Astrocyte (in vitro differentiated cells and primary cell): ENCODE measurements at places on chromosomes 3 and 15.

- no peak for DNase-seq
These were observed 6.8 kb downstream of the ARHGAP31 start for GRCh38 chr3:119300991-119301391.

GRCh38 chr3:169472259-169472900 lies 191.1 kb downstream of the MECOM start:
- no peak for DNase-seq

GRCh38 chr15:39770748-39771689 lies 11.6 kb downstream of the FSIP1 start:
- DNase-seq: peak; percentile 86

DNA sequence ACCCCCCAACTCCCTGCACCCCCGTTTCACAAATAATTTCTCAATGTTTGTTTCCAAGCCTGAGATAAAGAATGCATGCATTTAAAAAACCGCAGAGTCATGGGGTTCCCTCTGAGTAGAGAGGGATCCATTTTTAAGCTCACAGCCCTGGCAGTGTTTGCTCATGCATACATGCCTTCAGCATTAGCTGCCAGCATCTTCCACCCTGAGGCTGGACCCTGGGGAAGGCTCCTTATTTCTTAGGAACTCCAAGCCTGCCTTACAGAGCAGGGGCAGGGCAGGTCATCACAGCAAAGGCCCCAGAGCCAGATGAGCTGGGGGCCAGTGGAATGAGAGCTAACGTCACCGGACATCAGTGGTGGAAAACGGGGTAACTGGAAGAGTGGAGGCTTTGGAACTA lies 31.3 kb downstream of the TLE3 start:
- no peak for DNase-seq

DNA sequence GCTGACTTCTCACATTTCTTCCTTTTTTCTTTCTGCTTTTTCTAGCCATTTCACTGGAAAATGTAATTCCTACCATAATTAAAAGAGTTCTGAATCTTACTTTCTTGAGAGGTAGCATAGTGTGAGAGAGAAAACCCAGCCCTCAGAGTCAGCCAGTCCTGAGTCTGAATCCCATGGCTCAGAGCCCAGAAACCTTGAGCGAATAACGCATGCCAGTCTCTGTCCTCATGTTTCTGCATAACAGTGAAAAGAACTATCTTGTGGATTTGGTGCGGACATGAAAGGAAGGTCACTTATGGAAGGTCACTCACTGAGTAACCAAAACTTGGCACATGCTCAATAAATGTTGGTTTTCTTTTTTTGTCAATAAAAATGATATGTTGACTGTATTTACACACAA lies 29.3 kb upstream of the SLCO3A1 start:
- DNase-seq: no peak

- DNase-seq: peak; percentile 84
These were observed 41.0 kb upstream of the LIMD1 start for GRCh38 chr3:45553469-45553974.

- no peak for DNase-seq
These were observed 201.8 kb downstream of the ABHD5 start for GRCh38 chr3:43892526-43892925.

- DNase-seq: no peak
These were observed 25.9 kb upstream of the CXCR6 start for GRCh38 chr3:45917146-45917898.

DNA sequence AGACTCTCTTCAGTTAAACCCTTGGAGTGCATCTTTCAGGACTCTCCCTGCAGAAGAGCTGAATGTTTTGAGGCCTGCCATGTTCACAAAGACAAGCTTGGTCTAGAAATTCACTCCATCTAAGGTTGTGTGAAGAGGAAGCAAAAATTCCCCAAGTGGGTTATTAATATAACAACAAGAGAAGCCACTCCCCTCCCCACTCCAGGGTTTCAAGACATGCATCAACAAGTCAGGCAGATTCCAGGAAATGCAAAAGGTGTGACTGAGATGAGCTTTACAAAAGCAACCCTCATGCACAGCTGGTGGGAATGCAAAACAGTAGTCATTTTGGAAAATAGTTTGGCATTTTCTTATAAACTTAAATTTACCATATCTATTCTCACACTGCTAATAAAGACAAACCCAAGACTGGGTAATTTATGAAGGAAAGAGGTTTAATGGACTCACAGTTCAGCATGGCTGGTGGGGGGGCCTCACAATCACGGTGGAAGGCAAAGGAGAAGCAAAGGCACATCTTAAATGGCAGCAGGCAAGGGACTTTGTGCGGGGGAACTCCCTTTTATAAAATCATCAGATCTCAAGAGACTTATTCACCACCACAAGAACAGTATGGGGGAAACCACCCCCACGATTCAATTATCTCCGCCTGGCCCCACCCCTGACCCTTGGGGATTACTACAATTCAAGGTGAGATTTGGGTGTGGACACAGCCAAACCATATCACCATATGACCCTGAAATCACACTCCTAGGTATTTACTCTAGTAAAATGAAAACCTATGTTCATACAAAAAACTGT lies 31.3 kb downstream of the TARS3 start:
- no peak for DNase-seq

GRCh38 chr3:152365766-152366593 lies 97.3 kb downstream of the MBNL1 start:
- DNase-seq: peak; percentile 59

GRCh38 chr3:141255137-141255845 lies 23.7 kb downstream of the PXYLP1 start:
- DNase-seq: no peak

DNA sequence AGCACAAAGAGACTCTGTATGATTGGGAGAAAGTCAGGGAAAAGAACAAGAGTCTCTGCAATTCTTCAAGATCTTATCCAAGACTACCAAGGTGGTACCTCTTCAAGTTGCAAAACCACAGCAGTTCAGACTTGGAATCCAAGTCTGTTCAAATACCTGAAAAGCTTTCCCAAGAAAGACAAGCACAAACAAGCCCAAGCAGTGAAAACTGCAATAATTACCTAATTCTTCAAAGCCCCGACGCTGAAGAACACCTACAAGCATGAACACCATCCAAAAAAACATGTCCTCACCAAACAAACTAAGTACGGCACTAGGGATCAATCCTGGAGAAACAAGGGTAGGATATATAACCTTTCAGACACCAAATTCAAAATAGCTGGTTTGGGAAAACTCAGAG lies 299.3 kb upstream of the ALCAM start:
- no peak for DNase-seq

GRCh38 chr3:179304605-179305004 lies 18.2 kb upstream of the ZNF639 start:
- DNase-seq: no peak

GRCh38 chr15:90545095-90545494 lies 15.4 kb downstream of the CRTC3 start:
- DNase-seq: no peak

- DNase-seq: peak; percentile 65
These were observed 74.1 kb upstream of the MITF start for GRCh38 chr3:69665026-69665737.

DNA sequence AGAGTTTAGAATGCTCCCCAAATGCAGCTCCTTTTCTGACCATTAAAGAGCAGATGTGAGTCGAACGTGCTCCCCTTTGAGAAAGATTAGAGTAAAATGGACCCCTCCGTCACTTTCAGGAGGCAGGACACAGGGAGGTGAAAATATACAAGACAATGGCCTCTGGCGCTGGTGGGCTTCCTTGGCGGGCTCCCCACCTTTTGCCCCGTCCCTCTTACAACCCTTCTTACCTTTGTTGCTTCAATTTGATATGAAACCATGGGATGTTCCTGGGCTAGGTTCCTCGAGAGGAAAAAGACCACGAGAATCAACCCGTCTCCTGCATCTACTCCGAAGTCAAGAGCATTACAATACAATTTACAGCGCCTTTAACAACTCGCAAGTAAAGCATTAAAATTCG lies 214.2 kb downstream of the MEIS2 start:
- DNase-seq: no peak

- DNase-seq: peak; percentile 88
These were observed 576.5 kb downstream of the ZNF385D start for GRCh38 chr3:21174461-21174860.

- DNase-seq: peak; percentile 36
These were observed 44.0 kb downstream of the BFSP2 start for GRCh38 chr3:133443649-133444422.

GRCh38 chr3:188756241-188756640 lies 415.5 kb upstream of the TPRG1 start:
- no peak for DNase-seq

DNA sequence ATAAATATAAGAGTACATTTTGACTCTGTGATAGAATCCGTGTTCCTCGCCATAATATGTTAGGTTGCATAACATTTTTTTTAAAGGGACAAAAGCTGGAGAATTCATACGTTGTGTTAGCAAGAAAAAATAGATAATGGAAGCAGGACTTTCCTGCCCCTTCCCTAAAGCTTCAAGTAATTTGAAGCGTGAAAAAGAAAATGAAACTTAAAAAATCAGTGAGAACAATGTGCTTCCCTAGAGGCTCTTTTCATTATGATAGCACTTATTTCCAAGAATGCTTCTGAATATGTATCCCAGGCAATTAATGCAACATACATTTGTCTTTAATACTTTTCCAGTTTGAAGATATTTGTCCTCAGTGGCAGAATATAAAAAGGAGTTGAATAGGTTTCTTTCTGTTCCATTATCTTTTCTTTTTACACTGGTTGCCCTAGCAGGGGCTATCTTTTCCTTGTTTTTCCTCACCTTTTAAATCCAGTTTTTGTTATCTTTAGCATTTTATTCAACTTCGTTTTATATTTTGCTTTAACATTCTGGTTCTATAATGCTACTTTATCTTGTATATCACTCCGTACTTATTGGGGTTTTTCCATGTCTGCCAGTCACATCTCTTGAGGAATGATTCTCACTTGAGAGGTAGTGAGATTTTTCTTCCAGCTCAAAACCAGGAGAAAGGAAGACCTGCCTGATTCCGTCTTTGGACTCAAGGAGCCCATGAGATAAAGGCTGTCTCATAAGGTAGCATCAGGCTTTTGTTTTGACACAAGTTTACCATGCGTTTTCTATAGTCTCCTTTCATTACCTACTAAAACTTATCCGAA lies 113.8 kb downstream of the MBNL1 start:
- no peak for DNase-seq

DNA sequence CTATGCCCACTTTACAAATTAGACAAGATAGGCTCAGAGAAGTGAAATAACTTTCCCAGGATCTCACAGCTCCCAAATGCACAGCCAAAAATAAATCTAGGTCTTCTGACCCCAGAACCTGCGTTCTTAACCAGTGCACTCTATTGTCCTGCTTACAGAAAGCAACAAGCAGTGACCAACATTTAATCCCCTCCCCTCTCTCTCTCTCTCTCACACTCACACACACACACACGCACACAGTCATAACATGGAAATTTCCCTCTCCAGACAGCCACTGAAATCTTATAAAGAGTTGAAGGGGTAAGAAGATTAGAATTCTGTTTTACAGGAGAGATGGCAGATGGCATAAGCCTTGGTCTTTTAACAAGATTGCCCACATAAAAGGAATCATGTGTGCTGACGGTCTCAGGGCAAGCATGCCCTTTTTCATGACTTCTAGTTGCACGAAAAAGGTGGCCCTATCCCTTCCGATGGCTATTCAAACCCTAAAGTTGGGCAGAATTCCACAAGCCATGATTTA lies 29.4 kb downstream of the EOGT start:
- DNase-seq: no peak

DNA sequence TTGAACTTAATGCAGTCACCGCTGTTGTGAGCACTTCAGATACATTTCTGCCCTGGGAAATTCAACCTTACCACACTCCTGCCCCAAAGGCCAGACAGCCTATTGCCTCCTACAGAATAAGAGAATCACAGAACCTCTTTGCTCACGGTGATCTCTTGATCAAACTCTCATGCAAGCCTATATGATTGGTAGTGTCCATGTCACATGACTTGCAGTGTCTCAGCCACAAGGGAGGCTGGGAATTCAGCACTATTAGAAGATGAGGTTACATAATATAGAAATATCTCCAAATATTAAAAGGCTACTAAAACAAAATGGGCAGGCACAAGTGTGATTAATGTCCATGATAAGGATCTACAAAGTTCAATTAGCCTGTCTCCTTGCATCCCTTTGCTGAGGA lies 3.8 kb upstream of the PCOLCE2 start:
- no peak for DNase-seq

DNA sequence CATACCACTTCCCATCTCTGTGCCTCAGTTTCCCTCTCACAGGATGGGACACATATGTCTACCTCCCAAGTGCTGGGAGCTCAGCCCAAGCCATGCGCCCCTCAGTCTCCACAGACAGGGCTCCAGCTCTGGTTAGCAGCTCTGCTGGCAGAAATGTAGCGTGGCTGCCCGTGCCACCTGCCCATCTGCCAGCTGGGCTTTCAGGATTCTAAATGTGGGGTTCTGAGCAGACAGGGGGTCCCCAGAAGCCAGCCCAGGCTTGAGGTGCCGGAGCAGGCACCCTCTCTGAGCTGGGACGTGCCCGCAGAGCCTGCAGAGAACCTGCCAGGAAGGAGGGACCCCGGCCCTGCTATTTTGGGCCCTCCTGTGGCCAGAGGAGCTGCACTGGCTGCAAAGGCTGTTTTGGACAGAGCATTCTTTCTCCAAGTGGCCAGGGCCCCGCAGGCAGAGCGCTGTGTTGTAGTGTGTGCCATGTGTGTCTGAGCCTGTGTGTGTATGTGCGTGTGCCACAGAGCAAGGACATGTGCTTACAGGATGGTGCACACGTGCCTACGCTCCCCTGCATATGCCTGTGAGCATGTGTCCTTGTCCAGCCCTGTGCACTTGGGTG lies 31.7 kb downstream of the PSTPIP1 start:
- DNase-seq: no peak

DNA sequence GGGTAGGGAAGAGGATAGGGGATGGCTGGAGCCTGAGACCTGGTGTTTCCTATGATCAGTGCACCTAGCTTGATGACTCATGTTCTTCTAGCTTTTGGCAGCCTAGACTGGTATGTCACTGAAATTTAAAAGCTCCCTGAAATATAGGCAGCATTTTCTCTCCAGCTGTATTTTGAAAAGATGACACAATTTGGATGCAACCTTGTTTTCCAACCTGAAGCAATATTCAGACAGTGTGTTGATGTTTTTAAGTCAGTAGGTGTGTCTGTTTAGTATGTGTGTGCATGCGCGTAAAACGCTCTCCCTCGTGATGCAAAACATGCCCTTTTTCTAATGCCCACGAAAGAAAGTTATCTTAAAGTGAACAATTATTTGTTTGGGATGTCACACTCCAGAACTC lies 58.5 kb downstream of the RPL22L1 start:
- peak; percentile 58 for DNase-seq

DNA sequence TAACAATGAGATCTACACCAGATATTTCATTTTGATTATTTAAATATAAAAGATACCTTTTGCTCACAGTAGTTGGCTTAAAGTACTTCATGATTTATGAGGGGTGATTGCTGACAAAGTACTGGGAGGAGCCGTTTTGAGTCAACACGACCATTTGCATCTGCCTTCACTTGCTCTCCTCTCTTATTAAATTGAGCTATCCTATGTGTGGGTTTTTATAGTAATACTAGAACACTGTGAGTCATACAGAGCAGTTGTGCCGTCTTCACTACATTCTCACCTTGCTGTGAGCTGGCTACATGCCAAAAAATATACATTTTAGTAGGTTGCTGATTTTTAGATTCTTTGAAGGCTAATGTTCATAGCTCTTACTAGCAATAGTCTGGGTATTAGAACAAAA lies 161.2 kb downstream of the ALCAM start:
- peak; percentile 50 for DNase-seq

- DNase-seq: no peak
These were observed 15.5 kb upstream of the ONECUT1 start for GRCh38 chr15:52805351-52806283.
